ENCODE measurements at places on chromosomes 11 and 22. TPM values are rescaled to one million over a fixed set of nuclear protein-coding genes. Genes with fewer than 3 reads are reported as not detected.

The PRRG4 gene
- total RNA-seq: not detected

DNA sequence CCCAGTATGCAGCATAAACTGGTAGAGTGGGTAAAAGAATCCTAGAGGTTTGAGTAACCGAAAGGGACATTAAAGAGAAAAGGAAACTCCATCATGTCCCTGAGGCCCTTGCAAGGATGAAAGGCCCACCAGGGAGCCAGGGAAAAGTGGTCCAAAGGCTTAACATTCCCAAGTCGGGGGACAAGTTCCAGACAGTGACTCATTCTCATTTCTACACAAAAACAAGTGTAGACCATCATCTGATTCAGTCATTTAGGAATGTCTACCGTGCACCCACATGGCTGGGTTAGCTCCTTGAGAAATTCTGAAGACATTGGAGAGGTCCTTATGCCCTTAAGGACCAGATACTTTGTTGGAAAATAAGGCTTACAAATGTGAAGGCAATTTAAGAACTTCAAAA lies 4.8 kb upstream of the NOX4 start:
- peak overlapping the region; percentile 29 for H3K27ac ChIP-seq
- H3K4me1 ChIP-seq: peaks cover 20% of the 10 kb centered on the region
- no peak overlapping the region for H3K4me3 ChIP-seq
- no peaks in the 10 kb centered on the region for H3K36me3 ChIP-seq
- H3K27me3 ChIP-seq: no peaks in the 10 kb centered on the region

The OR8D4 gene
- not detected for total RNA-seq

GRCh38 chr22:24323233-24323632 lies 52.6 kb downstream of the SPECC1L start:
- no peak for DNase-seq
- no peak overlapping the region for H3K4me3 ChIP-seq
- H3K36me3 ChIP-seq: peaks cover 47% of the 10 kb centered on the region
- no peaks in the 10 kb centered on the region for H3K27me3 ChIP-seq

GRCh38 chr11:33868647-33869461 lies 23.0 kb downstream of the LMO2 start:
- peak overlapping the region; percentile 39 for H3K4me3 ChIP-seq
- H3K27ac ChIP-seq: no peak overlapping the region
- peak; percentile 8 for DNase-seq
- peaks cover 77% of the 10 kb centered on the region for H3K27me3 ChIP-seq
- no peaks in the 10 kb centered on the region for H3K36me3 ChIP-seq

All from GM23248 (cell line).